ENCODE measurements at places on chromosomes 6 and 20.

- no peak for DNase-seq
Measured at GRCh38 chr20:45878076-45878761, 2.8 kb upstream of the ZSWIM1 start.

DNA sequence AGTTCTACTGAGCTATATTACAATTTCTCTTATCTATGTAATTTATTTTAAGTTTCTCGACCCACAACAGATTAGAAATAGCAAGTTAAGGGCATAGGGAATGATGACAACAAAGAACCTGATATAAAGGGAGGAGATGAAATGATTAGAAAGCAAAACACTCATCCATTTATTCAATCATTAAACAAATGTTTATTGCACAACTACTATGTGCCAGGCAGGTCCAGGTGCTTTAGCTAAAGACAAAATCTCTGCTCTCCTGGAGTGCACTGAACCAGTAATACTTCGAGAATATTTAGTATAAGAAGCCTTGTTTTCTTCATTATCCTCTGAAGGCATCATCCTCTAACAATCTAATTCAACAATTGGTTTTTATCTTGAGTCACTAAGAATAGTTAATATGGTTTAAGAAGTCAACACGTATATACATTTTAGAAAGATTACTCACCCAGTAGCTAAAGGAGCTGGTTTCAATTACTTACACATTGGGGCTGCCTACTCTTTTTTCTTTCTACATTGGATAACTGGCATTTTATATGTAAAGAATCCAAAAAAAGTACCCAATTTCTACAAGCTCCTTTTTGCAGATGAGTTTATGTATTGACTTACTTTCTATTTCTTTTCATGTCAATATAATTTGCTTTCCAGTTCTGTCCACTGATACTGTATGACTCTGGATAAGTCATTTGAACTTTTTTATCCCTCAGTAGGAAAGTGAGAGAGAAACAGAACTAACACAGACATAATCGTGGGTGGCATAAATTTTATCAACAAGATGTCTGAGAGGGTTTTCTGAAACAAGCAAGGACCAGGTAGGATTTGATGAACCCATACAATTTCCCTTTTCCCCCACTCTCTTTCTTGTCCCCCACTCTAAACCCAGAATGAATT, 312.6 kb downstream of the CLIC5 start:
- DNase-seq, result no peak

DNA sequence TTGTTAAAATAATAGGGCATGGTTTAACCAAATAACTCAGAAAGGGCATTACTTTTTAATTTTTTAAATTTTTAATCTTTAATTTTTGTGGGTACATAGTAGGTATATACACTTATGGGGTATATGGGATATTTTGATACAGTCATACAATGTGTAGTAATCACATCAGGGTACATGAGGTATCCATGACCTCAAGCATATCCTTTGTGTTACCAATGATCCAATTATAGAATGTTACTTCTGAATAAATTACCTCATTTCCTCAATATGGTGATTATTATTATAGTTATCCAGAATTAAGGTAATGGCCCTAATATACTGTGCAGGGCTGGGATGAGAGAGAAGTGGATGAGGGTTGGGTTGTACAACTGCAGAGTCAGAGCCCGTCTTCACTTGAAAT, 45.1 kb upstream of the TMEM30A start:
- no peak for DNase-seq

DNA sequence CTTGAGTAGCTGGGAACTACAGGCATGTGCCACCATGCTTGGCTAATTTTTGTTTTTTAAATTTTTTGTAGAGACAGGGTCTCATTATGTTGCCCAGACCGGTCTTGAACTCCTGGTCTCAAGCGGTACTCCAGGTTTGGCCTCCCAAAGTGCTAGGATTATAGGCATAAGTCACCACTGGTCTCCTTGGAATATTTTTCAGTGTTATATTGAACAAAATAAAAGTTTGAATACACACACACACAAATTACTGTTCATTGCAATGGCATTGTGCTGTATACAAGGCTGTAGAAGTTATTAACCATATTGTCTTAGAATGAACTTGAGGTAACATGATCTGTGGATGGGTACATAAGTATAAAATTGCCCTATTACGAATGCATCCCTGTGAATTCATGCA, 166.1 kb downstream of the BCAS1 start:
- no peak for DNase-seq

- DNase-seq, result no peak
Measured at GRCh38 chr6:42405021-42405420, 46.7 kb downstream of the TRERF1 start.

DNA sequence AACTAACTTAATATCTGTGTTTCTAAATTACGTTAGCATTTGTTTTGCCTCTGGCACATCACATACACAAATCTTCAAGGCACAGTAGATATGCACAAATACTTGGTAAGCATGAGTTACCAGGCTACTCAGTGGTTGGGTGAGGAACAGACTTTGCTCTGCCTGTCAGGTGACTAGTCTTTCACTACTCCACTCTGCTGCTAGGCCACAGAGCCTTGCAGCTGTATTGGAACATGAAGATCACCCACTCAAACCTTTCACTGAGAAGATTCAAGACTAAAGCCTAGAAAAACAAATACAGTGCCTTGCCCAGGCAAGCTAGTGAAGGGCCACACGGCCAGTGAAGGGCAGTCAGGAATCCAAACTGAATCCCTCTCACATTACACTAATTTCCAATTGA, 47.0 kb downstream of the DTNBP1 start:
- no peak for DNase-seq

- no peak for DNase-seq
Measured at GRCh38 chr6:116359131-116359530, 11.6 kb upstream of the DSE start.

DNA sequence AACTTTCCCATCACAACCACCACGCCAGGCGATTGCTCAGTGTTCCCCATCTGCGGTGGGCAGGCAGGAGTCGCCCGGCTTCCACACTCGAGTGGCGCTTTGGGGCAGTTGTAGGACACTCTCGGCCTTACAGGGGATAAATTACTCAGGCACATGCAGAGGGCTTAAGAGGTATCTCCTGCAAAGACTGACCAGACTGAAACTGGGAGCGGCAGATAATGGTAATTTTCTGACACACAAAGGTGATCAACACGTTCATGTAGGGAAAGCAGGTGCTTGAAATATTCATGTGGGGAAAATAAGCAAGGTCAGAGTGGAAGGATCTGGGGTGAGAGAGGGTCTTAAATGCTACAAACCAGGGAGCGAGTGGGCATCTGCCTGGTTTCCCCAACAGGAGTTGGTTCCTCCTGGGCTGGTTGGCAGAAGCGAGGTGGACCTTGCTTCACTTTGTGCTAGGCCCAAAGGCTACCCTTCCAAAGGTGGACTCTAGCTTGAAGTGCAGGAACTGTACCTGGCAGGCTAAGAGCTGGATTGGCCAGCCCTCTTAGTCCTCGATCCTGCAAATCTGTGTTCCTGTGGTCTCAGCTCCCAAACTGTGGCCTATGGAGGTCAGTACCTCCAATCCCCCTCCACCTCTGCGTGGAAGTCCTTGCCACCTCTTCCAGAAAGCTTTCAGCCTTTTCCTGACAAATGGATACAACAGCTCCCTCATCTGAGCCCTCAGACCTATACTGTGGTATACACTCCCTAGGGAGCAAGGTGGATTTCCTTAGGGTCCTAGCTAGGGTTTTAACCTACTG, 16.7 kb downstream of the PLAGL2 start:
- no peak for DNase-seq

DNA sequence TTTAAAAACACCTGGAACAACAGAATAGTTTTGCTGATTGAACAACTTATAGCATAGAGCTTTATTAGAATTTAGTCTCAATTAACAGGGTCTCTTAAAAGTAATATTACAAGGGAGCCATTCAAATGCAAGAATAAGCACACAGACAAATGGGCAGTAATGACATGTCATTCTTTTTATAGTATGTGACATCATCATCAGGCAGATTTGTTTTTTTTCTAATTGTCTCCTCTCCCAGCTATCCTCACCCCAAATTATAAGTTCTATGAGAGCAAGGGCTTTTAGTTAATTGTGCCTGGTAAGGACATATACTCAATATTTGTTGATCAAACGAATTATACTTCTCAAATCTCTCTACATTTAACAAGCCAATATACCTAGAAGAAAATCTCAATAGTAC, 11.0 kb downstream of the PGM3 start:
- DNase-seq, result no peak

- DNase-seq, result no peak
Measured at GRCh38 chr6:38159596-38159995, 340.1 kb downstream of the ZFAND3 start.

- no peak for DNase-seq
Measured at GRCh38 chr6:139763468-139764210, 389.2 kb upstream of the CITED2 start.

DNA sequence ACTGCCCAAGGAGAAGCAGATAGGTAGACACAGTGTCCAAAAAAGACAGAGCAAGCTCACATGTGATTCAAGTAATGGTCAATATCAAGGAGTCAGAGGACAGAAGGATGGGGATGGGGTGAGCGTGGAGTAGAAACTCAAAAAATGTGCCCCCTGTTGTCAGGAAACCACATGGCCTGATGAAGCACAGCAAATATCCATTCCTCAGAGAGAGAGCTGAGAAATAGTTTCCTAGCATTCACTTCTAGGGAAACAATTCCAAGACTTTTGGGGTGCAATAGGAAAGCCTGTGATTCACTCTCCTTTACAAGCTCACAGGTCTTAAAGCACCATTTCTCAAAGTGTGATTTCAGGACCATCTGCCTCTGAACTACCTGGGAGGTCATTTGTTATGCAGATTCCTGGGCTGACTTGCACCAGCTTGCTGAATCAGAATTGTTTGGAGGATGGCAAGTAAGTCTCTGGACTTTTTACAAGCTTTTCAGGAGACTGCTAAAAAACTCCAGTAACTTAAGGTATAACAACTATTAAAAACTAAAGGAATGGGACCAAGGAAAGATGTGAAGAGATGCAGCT, 432.8 kb downstream of the HDGFL1 start:
- DNase-seq, result no peak

GRCh38 chr20:32415494-32415893, 57.4 kb downstream of the ASXL1 start:
- no peak for DNase-seq

GRCh38 chr6:71529769-71530168, 241.2 kb downstream of the OGFRL1 start:
- no peak for DNase-seq

GRCh38 chr6:64459411-64459944, 823.9 kb downstream of the PHF3 start:
- DNase-seq, result no peak

DNA sequence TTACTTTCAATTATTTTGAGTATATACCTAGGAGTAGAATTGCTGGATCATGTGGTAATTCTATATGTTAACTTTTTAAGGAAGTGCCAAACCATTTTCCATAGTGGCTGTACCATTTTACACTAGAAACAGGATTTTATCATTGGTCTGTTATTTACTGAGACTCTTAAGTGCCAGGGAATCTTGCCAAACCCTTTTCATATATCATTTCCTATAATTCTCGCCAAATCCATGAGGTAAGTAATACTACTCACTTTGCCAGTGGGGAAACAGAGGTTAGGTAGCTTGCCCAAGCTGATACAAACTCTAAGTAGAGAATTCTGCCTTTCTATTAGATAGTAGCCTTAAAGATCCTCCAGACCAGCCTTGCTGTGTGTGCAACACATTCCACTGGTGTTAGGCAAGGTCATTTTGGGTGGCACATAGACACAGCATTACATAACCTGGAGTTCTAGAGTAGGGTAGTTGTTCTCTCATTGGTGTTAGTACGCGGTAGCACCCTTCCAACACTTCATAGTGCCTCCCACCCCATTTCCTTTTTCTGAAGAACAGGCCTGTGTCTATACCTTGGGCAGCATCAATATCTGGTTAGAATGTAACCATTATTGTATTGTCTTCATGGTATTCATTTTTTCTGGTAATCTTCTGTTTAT, 65.5 kb downstream of the ARID1B start:
- DNase-seq, result no peak

DNA sequence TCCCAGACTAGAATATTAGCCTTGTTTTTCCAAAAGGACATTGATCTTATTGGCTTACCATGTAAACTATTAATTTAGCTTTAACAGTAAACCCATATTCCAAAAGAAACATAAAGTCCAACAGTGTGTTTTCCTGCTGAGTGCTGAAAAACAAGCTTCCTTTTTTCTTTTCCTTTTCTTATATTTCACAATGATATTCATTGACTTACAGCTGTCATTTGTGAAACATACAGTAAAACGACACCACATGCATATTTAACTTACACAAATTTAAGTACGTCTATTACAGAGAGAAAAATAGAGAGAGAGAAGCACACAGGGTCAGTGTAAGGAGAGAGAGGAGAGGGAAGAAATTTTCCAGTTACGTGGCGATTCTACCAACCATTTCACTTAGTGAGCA, 543.9 kb upstream of the JARID2 start:
- no peak for DNase-seq

DNA sequence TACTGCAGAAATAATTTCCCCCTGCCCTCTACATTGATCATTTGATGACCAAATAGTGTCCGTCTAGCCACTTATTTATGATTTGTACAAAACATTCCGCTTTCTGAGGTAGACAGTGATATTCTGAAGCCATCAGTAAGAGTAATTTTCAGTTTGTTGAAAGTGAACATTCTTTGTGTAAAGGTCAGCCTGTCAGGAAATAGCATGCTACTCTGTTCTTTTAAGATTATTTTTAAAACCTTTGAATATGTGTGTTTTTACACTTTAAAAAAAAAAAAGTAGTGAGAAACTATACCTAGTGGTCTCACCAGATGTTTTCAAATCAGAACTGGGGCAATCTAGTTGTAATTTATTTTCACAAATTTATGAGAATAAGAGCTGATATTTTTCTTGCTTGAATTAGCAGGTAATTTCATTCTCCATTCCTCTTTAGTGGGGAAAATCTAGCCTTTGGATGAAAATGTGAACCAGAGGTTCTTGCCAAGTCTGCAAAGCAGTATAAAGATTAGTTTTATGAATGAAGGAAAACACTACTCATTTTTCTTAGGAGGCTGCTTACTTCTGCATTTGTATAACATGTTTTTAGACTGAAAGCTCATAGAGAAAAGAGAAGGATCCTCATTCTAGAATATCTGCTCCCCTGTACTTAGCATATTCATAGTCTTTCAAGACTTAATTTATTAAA, 12.1 kb upstream of the REV3L start:
- DNase-seq, result no peak

- no peak for DNase-seq
Measured at GRCh38 chr6:168715643-168716481, 274.9 kb downstream of the SMOC2 start.

DNA sequence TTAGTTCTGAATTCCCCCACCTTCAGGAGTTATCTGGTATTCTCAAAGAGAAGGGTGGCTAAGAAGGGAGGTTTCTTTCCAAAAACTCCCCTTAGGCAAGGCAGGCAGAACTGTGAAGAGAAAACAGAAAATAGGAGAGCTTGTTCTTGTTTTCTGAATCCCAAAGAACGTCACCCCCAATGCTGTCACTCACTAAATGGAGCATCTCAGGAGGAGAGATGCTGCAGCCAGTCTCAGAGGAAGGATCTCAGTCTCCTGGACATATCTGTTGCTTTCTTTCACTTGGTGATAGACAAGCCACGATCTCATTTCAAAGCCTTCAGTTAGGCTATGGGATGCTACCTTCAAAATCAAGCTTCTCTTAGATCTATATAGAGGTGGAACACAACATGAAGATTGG, 16.1 kb upstream of the MYB start:
- DNase-seq, result no peak
